Activated naive CD8-positive, alpha-beta T cell treated with anti-CD3 and anti-CD28 coated beads, Interleukin-2, amount 50 U/mL, for 16 hours (primary cell): ENCODE measurements at places on chromosomes 3 and 15.

DNA sequence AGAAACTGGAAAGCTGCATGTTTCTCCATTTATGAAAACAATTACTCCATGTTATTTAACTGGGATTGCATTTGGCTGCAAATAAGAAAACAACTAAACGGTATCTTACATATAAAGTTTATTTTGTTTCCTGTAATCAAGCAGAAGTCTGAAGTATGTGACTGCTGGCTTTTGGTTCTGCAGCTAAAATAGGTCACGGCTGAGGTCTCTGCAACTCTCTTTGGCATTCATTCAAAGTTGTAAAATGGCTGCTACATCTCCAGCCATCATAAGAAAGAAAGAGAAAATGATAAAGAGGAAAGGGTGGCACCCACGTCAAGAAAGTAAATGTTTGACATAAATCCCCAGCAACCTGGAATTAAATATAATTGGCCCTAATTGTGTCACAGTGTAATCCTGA lies 406.1 kb downstream of the TBC1D5 start:
- no peak for DNase-seq

DNA sequence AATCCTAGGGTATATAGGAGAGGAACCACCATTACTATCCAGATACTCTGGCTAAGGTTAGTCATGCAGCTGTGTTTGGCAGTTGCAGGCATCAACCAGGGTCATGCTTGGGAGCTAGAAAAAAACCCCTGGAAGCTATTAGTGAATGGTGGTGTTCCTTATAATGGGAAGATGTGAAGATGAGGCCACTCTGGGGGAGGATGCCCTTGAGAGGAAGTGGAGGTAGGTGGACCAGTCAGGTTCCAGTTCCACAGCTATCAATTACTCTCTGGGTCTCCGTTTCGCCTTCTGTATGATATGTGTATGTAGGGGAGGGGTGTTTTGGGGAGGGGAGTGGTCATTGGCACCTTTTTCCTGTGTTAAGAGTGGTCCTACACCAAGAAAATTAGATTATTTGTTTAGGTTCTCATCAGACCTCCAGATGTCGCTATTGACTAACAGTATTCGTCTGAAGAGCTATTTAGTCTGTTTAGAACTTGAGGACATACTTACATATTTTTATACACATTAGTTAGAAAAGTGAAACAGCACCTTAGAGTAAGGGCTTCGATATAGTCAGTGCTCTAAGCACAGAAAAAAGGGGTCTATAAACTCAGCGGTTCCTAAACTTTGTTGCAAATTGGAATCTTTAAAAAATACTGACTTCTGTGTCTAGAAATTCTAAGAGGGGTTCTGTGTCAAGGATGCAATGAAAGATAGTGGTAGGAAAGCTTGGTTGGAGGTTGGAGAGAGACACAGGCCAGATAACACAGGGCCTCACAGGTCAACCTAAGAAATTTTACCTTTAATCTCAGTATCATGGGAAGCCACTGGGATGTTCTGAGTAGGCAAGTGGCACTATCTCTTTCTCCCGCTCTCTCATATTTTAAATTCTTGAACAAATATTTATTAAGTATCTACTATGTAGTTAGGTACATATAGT lies 9.1 kb upstream of the HPS3 start:
- DNase-seq: no peak

GRCh38 chr3:71211083-71211482 lies 372.4 kb downstream of the FOXP1 start:
- DNase-seq: no peak

DNA sequence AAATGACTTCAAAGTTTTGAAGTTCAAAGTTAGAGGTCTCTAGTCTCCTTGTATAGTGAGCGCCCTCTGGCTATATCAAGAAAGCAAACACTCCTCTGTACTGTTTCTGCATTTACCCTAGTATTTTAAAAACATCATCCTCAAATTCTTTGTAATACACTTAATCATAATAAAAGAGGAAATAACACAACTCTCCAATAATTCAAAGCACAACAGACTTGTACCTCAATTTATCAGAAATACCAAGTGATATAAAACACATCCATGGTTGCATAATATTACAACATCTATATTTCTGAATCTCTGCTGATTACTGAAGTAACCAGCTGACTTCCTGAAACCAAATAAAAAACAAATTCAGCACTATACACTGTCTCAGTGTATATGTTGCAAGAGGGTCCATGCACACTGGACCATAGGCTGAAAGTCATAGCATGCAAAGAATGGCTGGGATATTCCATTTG lies 12.5 kb downstream of the PLOD2 start:
- DNase-seq: no peak

GRCh38 chr3:126131881-126132750 lies 48.2 kb upstream of the SLC41A3 start:
- DNase-seq: no peak

GRCh38 chr3:2978977-2979732 lies 131.0 kb downstream of the IL5RA start:
- DNase-seq: no peak

GRCh38 chr15:36325206-36325605 lies 254.2 kb upstream of the CDIN1 start:
- DNase-seq: no peak

GRCh38 chr3:107216711-107217110 lies 160.5 kb upstream of the CCDC54 start:
- DNase-seq: no peak

DNA sequence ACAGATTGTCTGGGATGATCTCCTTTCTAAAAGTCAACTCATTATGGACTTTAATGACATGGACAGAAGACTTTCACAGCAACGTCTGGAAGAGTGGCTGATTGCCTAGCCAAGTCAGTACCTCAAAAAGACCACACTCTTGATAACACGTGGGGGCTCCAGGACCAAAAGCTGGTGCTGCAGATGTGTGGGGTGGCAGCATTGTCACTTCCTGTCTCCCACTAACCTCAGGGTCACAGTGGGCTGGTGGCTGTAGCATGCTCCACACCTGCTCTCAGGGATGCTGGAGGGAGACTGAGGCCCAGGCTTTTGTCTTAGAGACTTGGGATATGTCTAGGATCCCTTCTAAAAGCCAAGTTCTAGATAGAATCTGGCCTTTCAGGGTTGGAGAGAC lies 118.1 kb downstream of the APBA2 start:
- no peak for DNase-seq

GRCh38 chr15:60458721-60459120 lies 20.2 kb downstream of the ICE2 start:
- no peak for DNase-seq

DNA sequence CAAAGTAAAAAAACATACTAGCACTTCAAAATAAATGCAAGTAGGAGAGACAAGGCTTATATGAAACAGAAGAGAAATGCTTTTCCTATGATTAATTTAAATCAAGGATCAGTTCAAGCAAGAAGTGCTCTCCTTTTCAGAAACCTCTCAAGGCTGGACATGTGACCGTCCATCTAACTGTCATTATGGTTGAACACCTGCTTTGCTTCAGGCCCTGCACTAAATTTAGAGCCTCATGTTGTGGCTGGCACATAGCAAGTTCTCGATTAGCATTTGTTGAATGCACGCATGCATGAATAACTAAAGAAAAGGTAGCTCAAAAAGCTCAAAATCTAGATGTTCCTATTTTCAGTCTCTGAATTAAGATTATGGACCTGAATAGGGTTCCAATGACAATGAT lies 82.0 kb downstream of the SV2B start:
- no peak for DNase-seq

DNA sequence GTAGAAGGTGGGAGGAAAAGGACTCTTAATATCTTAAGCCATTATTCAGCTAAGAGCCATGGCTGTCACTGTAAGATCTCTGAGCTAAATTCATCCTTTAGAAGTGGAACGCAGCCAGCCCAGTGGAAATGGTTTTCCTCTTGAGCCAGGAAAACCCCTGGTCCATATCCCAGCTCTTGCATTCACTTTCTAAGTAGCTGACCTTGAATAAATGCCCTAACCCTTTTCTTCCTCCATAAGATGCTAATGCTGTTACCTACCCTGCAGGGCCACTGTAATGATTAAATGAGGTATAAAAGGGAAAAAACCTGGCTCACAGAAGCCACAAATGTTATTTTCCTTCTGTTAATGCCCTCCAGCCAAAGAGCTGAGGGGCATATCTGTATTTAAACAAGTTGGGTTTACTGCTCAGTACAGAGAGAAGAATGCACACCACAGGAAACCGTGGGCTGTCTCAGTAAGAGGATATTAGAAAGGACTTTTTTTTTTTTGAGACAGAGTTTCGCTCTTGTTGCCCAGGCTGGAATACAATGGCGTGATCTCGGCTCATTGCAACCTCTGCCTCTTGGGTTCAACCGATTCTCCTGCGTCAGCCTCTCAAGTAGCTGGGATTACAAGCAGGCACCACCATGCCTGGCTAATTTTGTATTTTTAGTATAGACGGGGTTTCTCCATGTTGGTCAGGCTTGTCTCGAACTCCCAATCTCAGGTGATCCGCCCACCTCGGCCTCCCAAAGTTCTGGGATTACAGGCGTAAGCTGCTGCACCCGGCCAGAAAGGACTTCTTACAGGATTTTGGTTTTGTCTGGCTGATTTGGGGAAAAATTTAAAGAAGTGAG lies 6.8 kb downstream of the UBL7 start:
- DNase-seq: no peak

DNA sequence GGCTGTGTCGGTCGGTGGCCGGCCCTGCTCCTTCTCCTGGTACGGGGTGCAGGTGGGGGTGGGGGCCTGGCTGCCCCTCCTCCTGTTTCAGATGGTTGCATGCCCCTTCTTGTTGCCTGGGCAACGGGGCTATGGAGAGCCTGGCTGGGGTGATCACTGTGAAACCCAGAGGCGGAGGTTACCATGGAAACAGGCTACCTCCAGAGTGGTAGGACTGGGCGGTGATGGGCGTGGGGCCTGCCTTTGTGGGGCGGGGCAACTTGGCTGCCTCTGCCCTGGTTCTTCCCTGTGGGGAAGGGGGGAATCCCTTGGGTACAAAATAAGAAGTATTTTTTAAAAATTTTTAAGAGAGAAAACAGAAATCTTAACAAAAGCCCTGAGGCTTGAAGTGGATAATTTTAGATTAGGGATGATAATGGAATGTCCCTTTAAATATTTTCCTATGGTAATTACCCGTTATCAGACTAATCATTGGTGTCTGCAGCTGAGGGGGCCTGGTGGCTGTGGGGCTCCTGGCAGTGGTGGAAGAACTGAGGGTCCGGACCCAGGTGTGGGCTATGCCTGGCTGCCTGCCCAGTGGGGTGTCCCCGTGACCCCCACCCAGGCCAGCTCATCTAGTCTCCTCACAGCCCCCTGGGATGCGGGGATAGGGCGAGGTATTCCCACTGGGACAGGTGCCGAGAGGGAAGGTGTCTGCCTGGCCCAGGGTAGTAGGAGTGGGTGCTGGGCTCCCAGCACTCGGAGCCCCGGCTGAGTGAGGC lies 32.5 kb downstream of the PLXNA1 start:
- DNase-seq: no peak

- no peak for DNase-seq
Measured at GRCh38 chr3:186075931-186076567, 32.8 kb downstream of the ETV5 start.

GRCh38 chr3:170889630-170890029 lies 18.8 kb downstream of the EIF5A2 start:
- no peak for DNase-seq
